ENCODE measurements at places on chromosomes 4 and X.

DNA sequence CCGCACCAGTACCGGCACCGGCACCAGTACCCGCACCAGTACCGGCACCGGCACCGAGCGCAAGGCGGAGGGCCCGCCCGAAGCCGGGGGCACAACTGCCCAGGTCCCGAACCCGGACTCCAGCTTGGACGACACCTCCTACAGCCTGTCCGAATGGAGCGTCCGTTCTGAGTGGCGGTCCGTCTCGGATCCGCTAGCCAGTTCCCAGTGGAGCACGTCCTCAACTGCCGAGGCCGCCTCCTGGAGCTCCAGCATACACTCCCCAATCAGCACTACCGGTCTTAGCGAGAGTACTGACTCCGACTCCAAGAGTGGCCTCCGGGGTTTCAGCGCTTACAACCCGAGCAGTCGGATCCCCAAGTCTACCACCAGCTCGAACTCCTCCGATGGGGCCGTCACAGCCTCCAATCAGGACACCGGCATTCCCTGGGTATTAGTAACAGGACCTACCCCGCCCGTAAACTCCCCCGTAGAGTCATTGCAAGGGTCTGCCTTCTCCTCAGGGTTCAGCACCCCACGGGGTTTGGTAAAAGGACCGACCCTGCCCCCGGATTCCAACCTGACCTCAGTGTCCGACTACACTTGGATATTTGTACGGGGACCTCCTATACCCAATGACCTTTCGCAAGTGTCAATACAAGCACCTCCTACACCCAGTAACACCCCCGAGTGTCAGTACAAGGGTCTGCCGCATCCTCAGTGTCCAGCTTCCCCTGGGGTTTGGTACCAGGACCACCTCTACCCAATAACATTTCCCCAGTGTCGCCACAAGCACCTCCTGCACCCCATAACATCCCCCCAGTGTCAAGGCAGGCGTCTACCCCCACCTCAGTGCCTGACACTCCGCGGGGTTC lies 721 bp upstream of the MAOA start:
- peak; percentile 0 for DNase-seq

DNA sequence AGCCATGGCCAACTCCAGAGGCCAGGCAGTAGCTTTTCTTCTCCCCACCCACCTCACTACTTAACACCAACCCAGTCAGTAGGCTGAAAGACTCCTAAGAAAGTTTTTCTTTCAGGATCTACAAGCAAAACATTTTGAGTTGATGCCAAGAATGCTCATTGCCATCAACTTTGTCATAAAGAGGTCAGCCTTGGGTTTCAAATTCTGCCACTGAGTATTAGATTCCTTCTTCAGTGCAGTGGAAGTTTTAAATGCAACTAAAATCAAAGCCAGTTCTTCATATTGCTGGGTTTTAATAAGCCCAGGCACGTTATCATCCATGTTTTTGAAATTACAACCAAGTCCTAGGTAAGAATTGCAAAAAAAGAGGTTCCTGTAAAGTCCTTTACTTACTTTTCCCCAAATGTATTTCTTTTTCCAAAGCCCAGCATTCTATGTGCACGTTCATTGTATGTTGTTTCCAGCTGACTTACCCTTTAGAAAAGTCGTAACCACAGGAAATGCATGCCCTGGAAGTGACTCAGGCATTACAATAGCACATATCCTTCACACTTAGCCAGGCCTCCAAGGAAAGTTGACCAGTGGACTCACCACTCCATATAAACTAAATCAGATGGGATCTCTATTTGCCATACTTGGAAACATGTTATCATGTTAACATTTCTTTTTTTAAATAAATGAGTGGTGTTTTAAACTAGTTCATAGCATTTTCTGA lies 229.9 kb downstream of the SOX3 start:
- no peak for DNase-seq

DNA sequence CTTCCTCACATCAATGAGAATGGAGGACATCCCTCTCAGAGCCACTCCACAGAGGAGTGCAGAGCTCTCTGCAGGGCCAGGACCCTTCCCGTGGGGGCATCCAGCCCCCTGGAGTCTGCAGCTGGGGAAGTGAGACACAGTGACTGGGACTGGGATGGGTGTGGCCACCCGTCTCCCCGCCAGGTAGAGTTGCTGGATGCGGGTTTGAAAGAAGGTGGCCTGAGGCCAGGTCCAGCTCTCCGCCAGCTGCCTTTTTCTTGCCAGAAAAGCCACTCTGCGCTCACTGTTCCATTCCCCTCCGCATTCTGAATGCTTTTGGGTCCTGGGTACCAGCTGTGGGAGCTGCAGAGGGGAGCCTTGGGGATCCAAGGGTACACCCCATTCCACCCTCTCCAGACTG lies 82.6 kb downstream of the ABLIM2 start:
- DNase-seq = no peak

- no peak for DNase-seq
These were observed 68.4 kb downstream of the SLC10A7 start for GRCh38 chr4:146453181-146453807.

DNA sequence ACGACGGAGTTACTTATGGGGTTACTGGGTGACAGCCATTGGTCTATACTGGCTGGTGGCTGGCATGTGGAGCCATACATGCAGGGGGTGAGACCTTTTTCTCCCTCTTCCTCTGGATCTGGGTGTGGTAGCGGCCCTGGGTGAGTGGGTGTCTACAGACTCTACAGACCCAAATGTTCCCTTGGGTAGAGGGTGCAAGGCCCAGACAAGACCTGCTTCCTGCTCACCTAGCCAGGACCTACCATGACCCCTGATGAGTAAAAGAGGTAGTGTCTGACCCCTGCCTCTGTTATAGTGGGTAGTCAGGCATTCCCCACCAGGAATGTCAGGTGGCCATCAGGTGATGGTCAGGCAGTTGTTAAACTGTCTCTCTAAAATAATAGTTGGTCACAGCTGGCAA lies 66.8 kb downstream of the SLC2A9 start:
- DNase-seq = no peak

DNA sequence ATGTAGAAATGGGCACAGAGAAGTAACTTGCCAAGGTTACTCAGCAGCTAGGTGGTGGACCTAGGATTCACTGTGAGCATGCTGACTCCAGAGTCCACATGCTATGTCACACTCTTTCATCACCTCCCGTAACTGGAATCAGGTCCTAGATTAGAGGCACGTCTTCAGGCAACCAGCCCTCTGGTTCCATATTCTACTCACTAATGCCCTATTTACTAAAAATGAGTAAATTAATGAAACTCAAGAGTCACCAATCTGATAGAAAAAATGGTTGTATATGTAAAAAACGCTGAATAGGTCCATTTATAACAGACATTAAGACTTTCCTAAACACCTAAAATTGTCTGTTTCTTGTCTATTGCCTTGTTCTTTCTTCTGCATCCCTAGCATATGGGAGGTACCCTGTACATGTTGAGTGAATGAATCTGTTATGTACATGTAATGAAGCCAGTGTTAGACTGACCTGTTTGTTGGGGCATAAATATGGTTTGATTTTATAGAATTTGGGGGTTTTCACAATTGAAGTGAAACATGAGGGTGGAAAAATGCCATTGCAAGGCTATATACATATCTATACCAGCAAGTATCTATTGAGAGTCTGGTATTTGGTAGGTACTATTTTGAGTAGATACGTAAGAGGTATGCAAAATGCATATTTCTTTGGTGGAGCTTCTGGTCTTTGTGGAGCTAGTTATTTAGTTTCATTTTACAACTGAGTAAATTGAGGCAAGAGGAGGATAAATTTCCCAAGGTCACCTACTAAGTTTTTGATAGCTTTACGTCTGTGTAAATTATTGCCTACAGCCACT lies 7.5 kb upstream of the RUFY3 start:
- DNase-seq = no peak

DNA sequence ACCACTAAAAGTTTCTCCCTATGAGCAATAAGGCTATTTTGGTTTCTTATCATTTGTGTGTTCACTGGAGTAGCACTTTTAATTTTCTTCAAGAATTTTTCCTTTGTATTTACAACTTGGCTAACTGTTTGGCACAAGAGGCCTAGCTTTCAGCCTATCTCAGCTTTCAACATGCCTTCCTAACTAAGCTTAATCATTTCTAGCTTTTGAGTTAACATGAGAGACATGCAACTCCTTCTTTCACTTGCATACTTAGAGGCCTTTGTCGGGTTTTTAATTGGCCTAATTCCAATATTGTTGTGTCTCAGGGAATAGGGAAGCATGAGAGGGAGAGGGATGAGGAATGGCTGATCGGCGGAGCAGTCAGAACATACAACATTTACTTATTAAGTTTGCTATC lies 349.8 kb downstream of the OPHN1 start:
- no peak for DNase-seq

DNA sequence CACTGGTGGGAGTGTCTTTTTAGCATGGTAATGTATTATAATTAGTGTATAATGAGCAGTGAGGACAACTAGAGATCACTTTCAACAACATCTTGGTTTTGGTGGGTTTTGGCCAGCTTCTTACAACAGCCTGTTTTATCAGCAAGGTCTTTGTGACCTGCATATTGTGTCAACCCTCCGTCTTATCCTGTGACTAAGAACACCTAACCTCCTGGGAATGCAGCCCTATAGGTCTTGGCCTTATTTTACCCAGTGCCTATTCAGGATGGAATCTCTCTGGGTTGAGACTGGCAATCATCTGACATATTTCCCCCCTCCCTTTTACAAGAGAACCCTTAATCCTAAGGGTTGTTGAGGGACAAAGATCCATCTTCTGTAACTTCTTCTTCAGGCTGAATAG lies 21.9 kb upstream of the ADH4 start:
- no peak for DNase-seq

DNA sequence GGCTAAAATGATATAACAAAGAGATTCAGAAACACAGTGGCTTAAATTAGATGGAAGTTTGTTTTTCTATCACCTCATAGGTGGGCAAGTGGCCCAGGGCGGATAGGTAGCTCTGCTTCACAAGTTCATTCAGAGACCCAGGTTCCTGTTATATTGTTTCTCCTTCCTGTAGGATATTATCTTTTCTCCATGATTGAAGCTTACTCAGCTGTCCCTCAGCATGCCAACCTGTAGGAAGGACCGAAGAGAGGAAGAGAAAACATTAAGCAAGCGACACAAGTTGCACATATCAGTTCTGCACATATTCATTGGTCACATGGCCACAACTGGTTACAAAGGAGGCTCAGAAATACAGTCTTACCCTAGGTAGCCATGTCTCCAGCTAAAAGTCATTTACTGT lies 6.9 kb downstream of the KLHL5 start:
- no peak for DNase-seq

DNA sequence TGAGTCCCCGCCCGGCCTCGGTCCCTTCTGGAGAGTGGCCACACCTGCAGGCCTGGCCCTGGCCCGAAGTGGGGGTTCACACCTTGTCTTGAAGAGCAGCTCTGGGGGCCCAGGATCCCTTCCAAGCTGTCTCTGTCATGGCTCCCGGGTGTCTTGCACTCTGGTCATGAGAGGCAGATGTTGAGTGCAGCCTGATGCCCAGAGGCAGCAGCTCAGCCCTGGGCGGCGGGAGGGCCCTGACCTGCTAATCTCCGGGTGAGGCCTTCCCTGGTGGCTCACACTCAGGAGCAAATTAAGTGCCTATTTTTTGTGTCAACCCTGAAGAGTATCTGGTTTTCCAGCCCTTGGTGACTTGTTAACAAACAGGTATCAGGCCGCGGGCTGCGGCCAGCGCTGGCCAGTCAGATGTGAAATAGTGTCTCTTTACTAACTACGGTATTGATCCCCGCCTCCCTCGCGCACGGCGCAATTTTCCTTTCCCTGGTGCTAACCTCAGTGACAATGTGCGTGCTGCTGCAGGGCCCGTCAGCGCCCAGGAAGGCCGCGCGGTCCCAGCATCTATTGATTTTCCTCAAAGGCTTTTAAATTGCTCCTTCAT lies 24.2 kb downstream of the NKX1-1 start:
- no peak for DNase-seq

DNA sequence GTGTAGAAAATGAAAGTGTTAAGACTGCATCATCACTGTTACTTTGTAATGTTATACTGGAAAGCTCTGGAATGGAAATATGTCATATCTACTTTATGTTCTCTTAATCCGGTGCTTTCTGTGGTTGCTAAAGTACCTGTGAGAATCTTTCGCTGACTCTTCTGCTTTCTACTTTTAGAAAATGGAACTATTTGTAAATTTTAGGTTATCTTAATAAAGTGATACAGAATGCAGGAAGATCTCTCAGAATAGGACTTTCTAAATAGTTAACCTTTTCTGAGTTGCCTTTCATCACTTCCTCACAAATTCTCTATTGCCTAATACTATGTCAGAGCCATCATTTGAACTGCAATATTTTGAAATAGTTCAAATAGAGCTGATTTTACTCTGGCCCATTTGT lies 69.3 kb downstream of the BMP2K start:
- DNase-seq = no peak

GRCh38 chr4:157072002-157072401 lies 3.9 kb upstream of the GLRB start:
- DNase-seq = no peak

GRCh38 chrX:132673331-132673730 lies 184.5 kb upstream of the MBNL3 start:
- no peak for DNase-seq

DNA sequence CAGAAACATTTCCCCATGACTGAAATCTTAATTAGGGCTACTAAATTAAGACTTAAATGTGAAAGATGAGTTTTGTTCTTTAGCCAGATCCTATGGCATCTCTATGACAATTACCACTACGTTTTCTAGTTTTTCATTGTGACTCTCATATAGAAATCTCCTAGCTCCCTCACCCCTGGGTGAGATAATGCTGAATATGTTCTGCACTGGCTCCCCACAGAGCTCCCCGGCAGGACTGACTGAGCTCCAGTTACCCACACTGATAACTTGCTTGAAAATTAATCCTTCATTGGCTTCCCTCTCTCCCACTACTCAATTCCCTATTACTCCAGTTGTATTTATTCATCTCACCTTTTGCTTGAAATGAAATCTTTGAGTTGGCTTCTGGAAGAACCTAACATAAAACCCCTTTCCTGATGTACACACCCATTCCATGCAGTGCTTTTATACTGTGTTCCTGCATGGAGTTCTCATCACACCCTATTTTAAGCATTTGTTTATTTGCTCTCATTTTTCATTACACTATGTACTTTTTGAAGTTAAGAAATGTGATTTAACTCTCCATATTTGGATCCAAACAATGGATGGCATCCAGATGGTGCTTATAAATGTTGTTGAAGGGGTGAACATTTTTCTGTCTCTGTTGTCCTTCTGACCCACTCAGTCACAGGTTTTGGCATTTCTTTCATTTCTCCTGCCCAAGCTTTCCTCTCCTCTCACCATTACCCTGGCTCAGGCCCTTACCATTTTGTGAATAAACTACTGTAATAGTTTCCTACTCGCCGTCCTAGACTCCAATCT lies 623.4 kb downstream of the SPRY1 start:
- DNase-seq = no peak

DNA sequence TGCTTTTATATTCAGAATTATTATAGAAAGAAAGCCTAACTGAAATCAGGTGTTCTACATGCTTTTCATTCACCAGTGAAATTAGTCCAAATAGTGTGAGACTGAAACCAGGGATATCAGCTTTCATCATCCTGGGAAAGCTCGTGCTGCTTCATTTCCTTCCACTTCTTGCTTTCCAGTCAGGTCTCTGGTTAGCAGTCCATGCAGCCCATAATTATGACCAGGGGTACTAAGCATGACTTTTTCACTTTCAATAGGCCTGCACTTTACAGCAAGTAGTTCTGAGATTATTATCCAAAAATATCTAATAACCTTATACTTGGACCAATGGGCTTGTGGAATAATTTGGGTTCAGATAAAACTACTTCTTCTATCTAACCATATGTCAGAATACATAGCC lies 673.2 kb upstream of the MAGEB2 start:
- DNase-seq = no peak

- no peak for DNase-seq
These were observed 50.5 kb upstream of the NDST3 start for GRCh38 chr4:117983541-117984365.

- no peak for DNase-seq
These were observed 255.8 kb upstream of the GPRIN3 start for GRCh38 chr4:89563431-89563830.
